G401 (cell line): ENCODE measurements at places on chromosomes 7 and 10.

GRCh38 chr7:155953781-155954549 lies 141.7 kb upstream of the SHH start:
- DNase-seq, result no peak

DNA sequence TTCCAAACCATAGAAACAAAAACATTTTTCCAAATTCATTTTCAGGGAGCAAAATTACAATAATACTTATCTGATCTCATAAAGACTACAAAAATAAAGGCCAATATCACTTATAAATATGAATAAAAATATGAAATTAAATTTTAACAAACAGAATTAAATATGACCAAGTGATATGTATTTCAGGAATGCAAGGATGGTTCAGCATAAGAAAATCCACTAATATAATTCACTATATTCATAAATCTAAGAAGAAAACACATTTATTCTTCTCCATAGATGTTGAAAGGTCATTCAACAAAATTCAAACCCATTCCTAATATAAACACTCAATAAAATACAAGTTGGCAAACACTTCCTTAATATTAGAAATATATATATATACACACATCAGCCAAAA lies 115.2 kb upstream of the TMEM168 start:
- DNase-seq, result no peak

DNA sequence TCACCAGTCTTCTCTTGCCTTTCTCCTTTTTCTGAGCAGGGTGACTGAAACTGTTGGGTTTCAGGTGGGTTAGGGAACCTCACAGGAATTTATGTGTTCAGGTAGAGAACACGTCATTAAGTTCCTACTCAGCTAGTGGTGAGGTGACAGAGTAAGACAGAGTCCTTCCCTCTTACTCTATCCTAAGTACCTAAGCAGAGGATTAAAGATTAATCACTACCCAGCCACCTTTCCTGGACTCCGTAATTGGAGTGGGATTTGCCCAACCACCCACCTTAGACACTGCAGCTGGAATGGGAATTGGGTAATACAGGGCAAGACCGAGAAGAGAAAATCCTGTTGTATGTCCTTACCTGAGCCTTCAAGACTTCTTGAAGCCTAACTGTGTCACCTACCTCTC lies 158.1 kb downstream of the LRRC4 start:
- DNase-seq, result no peak

- no peak for DNase-seq
These were observed 22.3 kb downstream of the DLG5 start for GRCh38 chr10:77904100-77904840.

DNA sequence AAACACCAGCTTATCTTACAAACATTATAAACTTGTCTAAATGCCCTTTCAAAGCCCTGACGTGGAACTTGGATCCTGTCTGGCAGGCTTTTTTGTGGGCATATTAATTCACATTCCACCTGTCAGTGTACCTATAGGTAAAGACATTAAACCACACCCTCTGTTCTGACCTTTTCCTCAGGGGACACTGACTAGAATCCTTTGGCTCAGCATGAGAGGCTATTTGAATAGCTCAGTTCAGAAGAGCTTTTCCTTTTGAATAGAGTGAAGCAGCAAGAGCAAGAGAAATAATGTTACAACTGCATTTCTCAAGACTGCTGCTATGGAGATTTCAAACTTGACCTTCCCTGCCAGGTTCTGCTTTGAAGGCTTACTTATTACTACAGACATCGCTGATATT lies 76.9 kb downstream of the CYP51A1 start:
- DNase-seq, result peak; percentile 22

DNA sequence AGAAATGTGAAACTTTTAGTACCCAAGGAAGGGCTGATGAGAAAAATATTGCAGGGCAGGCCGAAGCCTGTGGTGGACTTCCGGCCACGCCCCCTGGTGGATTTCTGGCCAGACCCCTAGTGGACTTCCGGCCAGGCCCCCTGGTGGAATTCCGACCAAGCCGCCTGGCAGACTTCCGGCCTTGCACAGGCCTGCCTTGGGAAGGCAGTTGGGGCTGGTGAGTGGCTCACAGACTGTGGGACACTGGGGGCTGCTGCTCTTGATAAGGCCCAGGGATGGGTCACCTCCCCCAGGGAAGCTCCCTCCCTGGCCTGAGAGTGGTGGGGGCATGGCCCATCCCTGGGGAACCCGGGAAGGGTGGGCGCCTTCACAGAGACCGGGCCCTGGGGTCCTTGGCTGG lies 116.4 kb upstream of the MKI67 start:
- no peak for DNase-seq

DNA sequence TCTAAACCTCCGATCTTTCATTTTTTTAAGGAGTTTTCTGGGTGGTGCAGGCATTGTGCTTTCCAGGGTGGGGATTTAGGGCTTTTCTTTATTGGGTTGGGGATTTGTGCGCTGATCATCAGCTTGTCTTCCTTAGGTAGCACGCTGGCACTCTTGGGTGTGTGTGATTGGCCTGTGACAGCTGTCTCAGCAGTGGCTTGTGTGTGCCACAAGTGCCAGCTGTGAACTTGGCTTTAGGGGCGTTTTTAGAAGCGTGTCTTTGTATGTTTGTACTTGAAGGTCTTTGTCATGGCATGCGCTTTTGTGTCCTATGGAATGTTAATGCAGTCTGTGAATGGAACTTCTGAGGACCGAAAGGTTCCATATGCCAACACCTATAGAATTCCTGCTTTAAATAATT lies 788 bp downstream of the AKAP9 start:
- DNase-seq, result peak; percentile 63

GRCh38 chr10:121702351-121703320 lies 104.4 kb upstream of the FGFR2 start:
- DNase-seq, result no peak

GRCh38 chr7:33062023-33062781 lies at the start of gene NT5C3A:
NT5C3A (minus strand) TSS chr7:33062776; CDS start chr7:33062705, 71 bp downstream.
- peak; percentile 59 for DNase-seq

DNA sequence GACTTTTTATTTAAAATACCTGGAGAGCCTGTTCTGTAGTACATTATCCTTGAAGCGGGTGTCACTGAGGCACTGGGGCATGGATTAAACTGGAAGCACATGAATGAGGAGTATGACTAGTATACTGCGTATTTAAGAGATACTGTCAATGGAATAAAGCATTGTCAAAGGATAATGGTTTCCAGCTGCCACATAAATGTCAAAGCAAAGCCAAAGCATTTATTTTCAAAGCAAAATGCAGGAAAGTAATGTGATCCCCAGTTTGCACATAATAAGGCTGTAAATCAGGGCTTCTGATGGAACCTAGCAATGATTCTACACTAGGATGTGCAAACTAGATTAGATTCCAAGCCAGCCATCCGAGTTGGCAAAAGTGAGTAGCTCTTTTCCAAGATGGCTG lies 240.1 kb downstream of the POU6F2 start:
- no peak for DNase-seq

GRCh38 chr7:47292832-47293309 lies 289.0 kb downstream of the TNS3 start:
- DNase-seq, result no peak

GRCh38 chr7:2023877-2024566 lies 208.7 kb downstream of the MAD1L1 start:
- no peak for DNase-seq

DNA sequence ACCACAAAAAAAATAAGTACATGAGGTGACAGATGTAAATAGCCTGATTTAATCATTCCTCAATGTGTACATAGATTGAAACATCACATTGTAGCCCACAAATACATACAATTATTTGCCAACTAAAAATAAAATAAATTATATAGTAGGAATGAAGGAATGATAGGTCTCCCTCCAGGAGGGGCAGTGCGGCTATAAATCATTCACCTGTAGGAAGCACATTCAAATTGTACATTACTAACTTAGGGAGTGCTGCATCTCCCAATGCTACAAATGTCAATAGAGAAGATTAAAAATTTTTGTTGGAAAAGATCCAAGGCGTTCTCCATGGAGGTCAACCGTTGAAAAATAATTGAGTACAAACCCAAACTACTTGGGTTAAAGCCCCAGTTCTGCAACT lies 4.2 kb downstream of the KBTBD2 start:
- no peak for DNase-seq

- DNase-seq, result no peak
These were observed 211.2 kb upstream of the PODXL start for GRCh38 chr7:131767591-131767990.

- DNase-seq, result no peak
These were observed 44.5 kb downstream of the FGFBP3 start for GRCh38 chr10:91864744-91865143.

GRCh38 chr7:28890137-28890536 lies 68.0 kb downstream of the TRIL start:
- DNase-seq, result no peak

DNA sequence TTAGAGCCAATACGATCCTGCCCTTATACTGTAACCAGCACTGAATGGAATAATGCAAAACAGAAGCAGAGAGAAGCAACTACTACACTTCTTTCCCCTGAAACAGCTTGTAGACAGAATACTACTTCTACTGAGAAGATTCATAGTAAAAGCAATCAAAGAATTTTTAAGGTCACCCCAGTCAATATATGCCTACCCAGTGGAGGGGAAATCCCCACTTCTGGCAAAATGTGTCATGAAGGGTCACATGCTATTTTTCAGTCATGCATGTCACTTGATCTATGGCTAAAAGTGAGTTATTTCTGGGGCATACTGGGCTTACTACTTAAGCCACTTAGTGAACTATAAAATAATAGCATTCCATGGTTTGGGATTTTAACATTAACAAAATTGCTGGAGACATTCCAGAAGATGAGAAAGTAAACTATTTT lies 25.6 kb downstream of the IRF5 start:
- DNase-seq, result no peak

DNA sequence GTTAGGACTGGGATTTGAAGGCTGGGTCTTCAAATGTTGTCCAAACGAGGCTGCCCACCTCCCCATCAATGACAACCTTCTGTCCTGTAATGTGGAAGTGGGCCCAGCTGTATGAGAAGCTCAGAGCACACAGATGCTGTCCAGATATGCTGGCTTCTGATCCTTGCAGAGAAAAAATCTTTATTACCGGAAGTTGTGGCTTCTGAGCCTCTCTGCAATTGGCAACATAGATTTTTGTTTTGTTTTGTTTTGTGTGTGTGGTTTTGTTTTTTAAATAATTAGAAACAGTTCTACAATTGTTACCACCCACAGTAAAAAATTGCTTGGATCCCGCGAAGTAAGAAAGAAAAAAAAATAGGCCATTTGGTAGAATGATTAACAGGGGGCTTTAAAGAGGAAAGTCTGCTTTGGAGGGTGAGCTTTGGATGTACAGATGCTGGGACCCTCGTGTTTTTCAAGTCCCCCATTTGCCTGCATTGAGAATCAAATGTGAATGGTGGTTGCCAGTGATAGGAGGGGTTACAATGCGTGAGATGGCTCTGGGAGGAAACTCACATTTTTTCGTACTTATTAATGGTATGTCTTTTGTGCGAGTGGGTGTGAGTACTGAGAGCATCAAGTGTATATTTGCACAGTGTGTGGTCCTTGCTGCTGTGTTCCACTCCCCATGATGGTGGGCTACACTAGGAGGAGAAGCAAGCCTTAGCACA lies 153.2 kb downstream of the TCF7L2 start:
- no peak for DNase-seq

DNA sequence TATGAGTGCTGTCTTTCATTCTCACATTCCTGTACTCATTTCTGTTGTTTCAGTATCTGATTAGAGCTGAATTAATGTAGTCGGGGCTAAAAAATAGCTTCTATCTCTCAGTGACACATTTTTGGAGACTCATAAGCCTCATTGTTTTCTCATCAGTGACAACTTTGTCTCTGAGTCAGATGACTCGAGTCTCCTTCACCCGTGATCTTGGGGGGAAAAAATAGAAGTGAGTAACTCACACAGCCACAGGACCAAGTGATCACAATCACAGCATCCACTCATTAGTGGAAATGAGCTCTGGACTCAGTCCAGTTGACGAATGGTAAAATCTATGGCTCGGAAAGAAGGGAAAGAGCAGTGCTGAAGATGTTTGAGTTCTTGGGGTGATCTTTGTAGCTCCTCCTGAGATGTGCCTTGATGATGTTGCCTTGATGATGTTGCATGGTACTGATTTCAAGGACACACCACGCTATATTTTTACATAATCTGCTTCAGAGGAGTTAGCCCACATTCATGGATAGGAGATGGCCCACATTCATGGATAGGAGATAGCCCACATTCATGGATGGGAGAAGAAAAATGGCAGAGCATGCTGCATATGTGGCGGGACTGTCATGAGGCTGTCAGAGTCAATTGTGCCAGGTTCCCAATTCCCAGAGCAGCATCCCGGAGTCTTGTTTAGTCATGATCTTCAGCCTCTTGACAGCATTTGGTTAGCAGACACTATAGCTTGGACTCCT lies 214.7 kb downstream of the CELF2 start:
- DNase-seq, result no peak
